Stimulated activated CD4-positive, alpha-beta T cell treated with anti-CD3 and anti-CD28 coated beads, Interleukin-4, amount 100 ng/mL, for 48 hours (primary cell): ENCODE measurements at places on chromosomes 5 and 9.

- no peak for DNase-seq
Measured at GRCh38 chr5:154794525-154795234, 39.5 kb downstream of the LARP1 start.

DNA sequence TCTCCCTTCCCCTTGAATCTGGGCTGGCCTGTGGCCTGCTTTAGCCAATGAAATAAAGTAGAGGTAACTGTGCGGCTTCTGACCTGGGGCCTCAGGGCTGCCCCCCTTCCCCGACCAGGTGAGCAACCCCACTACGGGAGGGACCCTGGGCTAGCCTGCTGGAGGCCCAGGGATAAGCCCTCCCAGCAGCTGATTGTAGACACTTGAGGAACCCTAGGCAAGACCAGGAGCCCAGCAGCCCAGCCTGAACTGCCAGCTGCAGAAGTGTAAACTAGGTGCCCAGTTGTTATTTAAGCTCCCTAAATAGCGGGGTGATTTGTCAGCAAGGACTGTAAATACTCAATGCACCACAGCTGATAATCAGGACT, 41.3 kb downstream of the RAPGEF1 start:
- no peak for DNase-seq

- DNase-seq: no peak
Measured at GRCh38 chr5:75461679-75462078, 49.8 kb downstream of the CERT1 start.

GRCh38 chr9:127567730-127568617, 44.1 kb upstream of the STXBP1 start:
- DNase-seq: no peak

GRCh38 chr9:98064623-98065392, 8.3 kb downstream of the NANS start:
- no peak for DNase-seq

GRCh38 chr9:103474156-103474555, 479.0 kb downstream of the CYLC2 start:
- DNase-seq: no peak

GRCh38 chr9:73575101-73576060, 423.7 kb downstream of the ANXA1 start:
- DNase-seq: no peak

DNA sequence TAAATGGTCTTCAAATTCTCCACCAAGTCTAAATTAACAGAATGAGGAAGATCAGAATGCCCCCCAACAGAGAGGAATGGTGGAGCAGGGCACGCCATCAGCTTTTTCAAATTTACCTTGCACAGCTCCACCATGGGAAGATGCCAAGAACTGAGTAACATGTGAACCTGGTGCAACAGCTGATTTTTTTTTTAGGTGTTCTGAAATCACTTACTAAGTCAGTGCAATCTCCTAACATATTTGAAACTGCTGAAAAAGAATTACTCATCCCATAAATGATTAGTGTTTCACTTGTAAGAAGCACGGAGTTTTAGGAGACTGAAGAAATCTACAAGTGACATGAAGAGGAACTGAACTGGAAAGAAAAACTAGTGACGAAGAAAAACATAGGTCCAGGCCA, 5.1 kb downstream of the TMEM245 start:
- no peak for DNase-seq

- DNase-seq: no peak
Measured at GRCh38 chr5:135437796-135438560, 9.2 kb downstream of the DCANP1 start.

- no peak for DNase-seq
Measured at GRCh38 chr5:142906863-142907671, 136.9 kb downstream of the ARHGAP26 start.

DNA sequence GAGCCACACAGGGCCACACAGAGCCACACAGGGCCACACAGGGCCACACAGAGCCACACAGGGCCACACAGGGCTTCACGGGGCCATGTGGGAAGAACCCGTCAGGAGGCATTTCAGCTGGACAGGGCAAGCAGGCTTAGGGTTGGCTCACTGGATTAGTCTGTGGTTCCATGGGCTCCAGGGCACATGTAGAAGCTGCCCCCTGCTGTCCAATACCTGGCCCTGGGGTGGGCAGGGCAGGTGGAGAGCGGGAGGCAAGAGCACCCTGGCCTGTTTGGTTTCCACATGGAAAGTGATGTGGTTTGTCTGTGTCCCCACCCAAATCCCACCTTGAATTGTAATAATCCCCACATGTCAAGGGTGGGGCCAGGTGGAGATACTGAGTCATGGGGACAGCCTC, 16.4 kb upstream of the LPCAT1 start:
- no peak for DNase-seq

- no peak for DNase-seq
Measured at GRCh38 chr5:41831155-41831554, 39.1 kb downstream of the OXCT1 start.

DNA sequence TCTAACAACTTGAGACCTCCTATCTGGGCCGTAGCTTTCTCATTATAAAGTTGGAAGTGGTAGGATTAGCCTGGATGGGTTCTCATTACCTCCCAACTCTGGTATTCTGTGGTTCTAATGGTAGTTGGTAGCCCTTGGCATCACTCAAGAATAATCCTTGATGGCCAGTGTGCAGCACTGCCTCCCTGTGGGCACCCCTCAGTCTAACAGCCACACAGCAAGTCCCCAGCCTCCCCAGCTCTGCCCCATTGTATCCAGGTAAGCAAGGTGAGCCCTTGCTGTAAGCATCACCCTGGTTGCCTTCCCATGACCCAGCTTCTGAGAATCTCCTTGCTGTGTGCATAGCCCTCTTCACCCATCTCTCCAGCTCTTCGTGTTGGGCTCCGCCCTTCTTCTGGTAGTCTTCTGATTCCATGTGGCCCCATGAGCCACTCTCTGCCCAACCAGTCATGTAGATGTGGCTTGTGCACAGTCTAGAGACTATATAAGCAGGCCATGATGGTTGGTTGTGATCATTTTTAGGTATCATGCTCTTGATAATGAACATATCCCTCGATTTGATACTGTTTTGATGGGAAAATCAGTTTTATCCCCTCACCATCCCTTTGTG, 57.6 kb upstream of the GRHPR start:
- no peak for DNase-seq

- DNase-seq: no peak
Measured at GRCh38 chr5:79729679-79730078, 40.0 kb downstream of the CMYA5 start.

- DNase-seq: no peak
Measured at GRCh38 chr5:38515646-38516045, 40.8 kb downstream of the LIFR start.

GRCh38 chr5:10684303-10685086, 76.5 kb downstream of the DAP start:
- DNase-seq: no peak

DNA sequence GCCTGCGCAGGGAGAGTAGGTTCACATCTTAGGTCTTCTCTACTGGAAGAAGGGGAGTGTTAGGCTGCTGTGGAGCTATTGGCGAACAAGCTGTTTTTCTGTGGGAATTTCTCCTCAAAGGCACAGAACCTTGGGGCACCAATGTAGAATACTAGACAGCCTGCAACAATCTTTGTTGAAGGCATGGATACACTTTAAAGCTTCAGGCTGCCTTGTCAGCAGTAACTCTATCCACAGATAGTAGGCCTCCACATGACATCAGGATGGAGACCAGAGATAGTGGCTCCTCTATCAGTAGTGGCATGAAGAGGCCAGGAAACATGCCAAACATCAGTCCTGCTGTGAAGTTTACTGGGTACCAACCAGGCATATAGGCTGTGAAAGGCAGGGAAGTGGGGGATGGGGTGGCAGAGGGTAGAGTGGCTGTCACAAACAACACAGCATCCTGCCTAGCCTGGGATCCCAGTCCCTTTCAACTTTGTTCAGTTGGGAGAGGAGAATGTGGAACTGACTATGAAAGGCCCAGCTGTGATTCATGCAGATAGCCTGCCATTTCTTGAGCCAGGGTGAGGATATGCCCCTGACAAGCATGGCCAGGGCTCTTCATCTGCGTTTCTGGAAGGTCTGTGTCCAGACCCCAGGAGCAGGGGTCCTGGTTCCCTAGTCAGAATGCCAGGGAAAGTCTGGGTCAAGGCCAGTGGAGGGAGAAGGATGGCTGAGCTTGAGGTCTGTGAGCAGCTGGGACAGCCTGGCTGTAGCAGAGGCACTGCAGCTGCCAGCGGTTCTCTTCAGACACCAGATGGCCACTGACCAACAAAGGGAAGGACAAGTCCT, 1.0 kb upstream of the HK3 start:
- no peak for DNase-seq

GRCh38 chr5:549229-549628, 25.0 kb upstream of the SLC9A3 start:
- no peak for DNase-seq

GRCh38 chr5:111748304-111748763, 8.7 kb downstream of the NREP start:
- DNase-seq: no peak

GRCh38 chr5:97420646-97421045, 237.6 kb upstream of the RIOK2 start:
- no peak for DNase-seq

- no peak for DNase-seq
Measured at GRCh38 chr5:113682497-113683136, 169.1 kb downstream of the YTHDC2 start.

- no peak for DNase-seq
Measured at GRCh38 chr5:99083197-99083596, 154.4 kb upstream of the CHD1 start.

DNA sequence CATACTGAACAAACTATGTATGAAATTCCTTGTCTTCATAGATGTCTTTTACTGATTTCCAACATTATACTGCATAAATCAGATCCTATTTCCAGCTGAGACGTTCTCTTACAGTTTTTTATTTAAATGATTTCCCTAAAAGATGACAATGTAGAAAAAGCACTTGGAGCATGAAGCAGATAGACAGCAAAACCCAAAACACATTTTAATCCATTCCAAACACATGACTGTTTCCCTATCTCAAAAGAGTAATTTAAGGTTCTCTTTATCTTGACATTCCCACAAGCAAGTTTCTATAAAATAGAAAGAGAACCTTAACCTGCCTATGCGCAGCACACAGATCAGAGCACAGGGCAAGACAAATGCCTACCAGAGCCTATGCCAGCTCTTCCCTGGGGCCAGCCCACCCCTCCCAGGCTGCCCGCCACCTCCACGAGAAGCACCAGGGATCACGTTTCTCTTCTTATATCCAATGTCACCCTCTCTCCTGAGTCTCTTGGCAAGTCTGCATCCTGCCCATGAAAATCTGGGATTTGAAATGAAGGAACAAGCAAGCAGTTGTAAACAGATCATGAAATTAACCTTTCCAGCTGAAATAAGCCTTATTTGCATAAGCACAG, 52.4 kb downstream of the RETREG1 start:
- no peak for DNase-seq

DNA sequence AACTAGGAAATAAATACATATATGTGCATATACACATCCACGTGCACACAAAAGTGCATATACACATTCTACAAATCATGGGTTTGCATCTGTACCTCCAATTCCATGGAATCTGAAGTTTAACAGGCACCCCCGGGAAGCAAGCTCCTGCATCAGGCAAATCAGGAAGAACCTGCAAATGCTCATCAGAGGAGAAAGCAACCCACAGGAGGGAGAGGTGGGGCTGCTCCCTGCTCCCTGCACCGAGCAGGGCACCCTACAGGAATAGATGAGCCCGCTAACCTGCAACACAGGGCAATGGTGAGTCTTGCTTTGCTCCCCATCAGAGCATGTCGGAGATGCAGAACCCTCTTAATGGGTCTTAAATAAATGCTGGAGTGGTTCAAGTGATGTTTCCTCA, 151.3 kb downstream of the DAB2IP start:
- DNase-seq: no peak

DNA sequence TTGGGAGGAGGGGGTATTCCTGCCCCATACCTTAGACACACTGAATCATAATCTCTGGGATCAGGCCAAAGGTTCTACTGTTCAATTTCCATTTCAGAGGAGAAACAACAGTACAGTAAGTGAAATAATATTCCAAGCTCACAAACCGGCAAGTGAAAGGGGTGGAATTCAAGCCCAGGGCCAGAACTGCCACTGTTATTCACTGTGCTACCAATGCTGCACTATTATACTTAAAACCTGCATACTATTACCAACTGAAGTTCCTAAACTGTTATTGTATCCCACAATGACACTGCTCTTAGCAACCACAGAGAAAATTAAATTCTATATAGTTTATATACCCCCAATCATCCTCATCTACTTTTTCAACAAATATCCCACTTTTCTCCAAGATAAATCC, 24.6 kb downstream of the SSBP2 start:
- DNase-seq: no peak

DNA sequence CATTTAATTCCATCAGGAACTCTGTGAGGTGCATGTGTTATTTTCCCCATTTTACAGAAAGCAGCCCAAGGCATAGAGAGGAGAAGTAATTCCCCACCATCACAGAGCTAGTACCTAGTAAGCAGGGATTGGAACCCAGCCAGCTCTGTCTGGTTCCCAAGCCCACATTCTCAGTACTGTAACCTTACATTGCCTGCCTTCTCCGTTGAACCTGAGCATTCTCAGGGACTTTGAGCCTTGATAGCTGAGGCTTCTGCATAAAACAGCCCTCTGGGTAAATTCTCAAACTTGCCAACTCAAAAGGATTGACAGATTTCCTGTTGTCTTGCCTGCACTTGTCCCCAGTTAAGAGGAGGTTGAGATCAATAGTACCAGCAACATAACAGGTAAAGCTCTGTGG, 9.2 kb upstream of the GLE1 start:
- DNase-seq: no peak

- no peak for DNase-seq
Measured at GRCh38 chr9:100911273-100911672, 117.3 kb upstream of the PLPPR1 start.

DNA sequence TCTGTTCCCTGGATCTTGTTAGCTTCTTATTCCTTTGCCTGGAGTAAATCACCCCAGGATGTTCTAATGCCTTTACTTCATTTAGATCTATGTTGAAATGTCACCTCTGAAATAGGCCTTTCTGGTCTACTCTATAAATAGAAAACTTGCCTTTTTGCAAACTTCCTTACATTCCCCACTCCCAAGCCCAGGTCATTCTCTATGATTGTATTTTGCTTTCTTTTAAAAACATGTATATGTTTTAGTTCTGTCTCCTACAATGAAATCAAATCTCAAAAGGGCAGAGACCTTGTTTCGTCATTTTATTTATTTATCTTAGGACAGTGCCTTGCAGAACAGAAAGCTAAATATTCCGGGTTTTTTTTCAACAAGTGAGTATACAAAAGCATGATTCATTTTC, 1657.7 kb upstream of the C9orf72 start:
- DNase-seq: no peak

DNA sequence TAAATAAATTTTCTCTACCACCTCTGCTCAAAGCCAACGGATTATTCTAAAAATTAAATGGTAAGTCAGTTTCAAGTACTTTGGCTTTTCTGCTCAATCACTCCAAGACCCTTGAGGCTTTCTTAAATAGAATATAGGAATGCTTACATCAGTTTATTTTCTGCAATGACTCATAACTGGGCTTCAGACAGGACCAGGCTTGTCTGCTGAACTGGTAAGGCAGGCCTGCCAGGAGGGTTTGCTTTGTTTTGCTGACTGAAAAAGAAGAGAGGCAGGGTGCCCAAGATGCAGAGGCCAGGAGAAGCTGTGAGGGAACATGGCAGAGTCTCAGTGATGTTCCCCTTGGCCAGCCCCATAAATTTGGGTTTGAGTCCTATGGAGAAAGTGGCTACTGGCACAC, 60.3 kb upstream of the EPB41L4A start:
- DNase-seq: no peak

- DNase-seq: no peak
Measured at GRCh38 chr5:54721951-54722654, 204.5 kb downstream of the SNX18 start.
